ENCODE measurements at places on chromosomes 3 and 15. TPM values are rescaled to one million over a fixed set of nuclear protein-coding genes. Genes with fewer than 3 reads are reported as not detected.

DNA sequence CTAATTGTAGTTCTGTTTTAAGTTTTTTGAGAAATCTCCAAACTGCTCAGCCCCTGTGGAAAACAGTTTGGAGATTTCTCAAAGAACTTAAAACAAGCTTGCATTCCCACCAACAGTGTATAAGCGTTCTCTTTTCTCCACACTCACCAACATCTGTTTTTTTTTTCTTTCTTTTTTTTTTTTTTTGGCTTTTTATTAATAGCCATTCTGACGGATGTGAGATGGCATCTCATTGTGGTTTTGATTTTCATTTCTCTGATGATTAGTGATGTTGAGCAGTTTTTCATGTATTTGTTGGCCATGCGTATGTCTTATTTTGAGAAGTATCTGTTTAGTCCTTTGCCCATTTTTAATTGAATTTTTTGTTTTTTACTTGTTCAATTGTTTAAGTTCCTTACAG, 73.1 kb upstream of the COL8A1 start:
- DNase-seq, result no peak

DNA sequence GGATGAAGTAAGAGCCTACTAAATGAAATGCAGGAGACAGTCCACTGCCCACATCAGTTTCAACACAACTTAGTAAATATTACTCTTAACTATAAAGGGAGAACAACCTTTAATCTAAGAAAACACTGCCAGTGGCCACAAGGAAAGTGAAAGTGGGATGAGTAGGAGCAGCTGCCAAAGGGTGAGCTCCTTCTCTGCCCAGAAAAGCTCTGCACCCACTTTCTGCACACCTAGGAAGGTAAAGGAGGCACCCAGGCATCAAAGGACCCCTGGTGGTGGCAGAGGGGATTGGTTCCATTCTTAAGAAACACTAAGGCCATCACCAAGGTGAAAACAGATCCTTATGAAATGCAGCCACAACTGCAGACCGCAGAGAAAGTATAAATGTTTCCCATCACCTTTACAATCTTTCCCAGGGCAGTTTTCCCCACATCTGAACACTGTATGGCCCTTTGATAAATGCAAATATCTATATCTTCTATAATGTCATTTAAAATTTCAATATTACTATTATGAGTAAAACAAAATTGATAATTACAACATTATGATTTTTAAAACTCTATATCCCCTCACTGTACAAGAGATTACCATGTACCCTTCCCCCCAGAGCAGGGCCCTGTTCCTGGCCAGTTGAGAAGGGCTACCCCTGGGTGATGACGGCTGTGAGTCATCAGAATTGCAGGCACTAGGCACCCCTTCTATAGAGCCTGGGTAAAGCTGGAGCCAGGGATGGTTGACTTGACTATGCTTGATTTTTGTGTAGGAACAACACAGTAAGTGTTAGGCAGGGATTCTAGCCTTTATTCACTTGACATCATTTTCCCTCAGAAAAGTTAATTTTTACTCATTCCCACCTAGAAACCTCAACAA, 92.0 kb downstream of the SNRK start:
- DNase-seq, result no peak

GRCh38 chr3:14766428-14767244, 52.1 kb upstream of the FGD5 start:
- DNase-seq, result no peak

Gene FANCD2OS
- total RNA-seq, result not detected

Gene ROBO2
- 245 TPM for total RNA-seq

Gene A4GNT
- total RNA-seq, result not detected

Gene ANKRD63
- 2.0 TPM for total RNA-seq
